ENCODE measurements at places on chromosomes 7 and 10.

- no peak for DNase-seq
Observed at GRCh38 chr7:80150611-80151273, 16.1 kb downstream of the GNAI1 start.

DNA sequence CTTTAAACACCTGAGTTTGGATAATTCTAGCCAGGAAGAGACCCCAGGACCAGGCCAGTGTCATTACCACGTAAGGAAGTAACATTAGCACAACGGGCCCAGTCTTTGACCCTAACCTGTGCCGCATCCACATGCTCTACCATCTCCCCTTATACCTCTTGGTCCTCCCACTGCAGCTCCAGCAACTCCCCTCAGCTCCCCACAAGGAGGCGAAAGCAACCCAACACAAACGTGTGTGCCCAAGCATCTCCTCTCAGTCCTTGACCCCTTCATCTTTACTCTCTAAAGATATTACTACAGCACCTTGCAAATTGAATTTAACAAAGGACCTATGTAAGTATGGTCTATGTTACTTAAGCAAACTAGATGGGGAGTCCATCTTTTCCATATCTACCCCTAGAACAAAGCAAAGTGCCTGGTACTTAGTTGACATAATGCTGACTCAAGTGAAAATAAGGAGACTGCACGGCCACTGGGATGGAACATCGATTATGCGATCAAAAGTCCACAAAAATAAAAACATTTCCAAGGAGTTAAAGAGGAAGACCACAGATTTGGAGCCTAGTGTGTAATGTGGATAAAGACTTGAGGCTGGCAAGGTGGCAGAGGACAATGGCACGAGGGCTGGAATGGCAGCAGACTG lies 147.7 kb downstream of the JAZF1 start:
- DNase-seq: no peak

DNA sequence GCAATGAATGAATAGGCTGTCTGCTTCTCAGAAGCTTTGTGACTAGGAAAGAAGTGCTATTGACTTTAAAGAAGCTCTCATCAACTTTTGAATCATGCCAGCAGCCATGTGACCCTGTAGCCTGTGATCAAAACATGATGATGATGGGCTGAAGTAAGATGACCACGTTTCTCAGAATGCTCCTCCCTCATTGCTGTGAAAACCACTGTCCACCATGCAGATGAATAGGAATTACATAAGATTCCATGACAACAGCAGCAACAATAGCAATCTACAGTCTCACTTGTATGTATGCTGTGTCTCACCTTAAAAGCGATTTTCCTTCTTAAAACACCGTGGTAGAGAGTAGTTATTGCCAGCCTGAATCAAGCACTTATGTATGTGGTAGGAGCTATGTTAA lies 228.4 kb downstream of the TRIL start:
- no peak for DNase-seq

- no peak for DNase-seq
Observed at GRCh38 chr10:5662708-5663579, 3.5 kb downstream of the ASB13 start.

GRCh38 chr7:144908943-144909556 lies 73.2 kb upstream of the TPK1 start:
- no peak for DNase-seq

DNA sequence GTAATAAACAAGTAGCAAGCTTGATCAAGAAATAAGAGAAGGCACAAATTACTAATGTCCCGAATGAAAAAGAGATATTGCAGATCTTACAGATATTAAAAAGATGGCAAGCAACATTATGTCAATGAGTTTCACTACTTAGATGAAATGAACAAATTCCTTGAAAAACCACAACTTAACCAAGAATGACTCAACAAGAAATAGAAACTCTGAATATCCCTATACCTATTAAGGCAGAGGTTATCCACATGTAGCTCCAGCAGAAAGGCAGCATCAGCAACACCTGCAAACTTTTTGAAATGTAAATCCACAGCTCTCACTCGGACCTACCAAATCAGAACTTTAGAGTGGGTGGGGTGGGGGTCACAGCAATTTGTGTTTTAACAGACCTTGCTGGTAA lies 33.6 kb downstream of the PDE1C start:
- DNase-seq: no peak

GRCh38 chr10:129498680-129499079 lies 31.6 kb downstream of the MGMT start:
- no peak for DNase-seq

DNA sequence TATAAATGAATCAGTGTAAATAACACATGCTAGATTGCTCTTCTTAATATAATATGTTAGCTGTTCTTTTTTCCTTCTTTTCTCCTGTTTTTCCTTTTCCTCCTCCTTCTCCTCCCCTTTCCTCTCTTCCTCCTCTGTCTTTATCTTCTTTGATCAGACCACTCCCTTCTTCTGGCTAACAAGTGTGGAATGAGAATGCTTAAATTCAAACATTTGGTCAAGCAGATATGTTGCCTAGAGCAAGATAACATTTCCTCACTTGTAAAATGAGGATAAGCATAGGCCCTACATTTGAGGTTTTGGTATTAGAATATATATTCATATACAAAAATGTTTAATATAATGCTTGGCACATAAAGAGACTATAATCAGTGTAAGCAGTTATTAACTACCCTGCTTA lies 299.1 kb downstream of the PCDH15 start:
- DNase-seq: no peak

- no peak for DNase-seq
Observed at GRCh38 chr7:51276967-51277366, 39.6 kb downstream of the COBL start.

- DNase-seq: no peak
Observed at GRCh38 chr7:73715648-73716317, 3.7 kb downstream of the STX1A start.

DNA sequence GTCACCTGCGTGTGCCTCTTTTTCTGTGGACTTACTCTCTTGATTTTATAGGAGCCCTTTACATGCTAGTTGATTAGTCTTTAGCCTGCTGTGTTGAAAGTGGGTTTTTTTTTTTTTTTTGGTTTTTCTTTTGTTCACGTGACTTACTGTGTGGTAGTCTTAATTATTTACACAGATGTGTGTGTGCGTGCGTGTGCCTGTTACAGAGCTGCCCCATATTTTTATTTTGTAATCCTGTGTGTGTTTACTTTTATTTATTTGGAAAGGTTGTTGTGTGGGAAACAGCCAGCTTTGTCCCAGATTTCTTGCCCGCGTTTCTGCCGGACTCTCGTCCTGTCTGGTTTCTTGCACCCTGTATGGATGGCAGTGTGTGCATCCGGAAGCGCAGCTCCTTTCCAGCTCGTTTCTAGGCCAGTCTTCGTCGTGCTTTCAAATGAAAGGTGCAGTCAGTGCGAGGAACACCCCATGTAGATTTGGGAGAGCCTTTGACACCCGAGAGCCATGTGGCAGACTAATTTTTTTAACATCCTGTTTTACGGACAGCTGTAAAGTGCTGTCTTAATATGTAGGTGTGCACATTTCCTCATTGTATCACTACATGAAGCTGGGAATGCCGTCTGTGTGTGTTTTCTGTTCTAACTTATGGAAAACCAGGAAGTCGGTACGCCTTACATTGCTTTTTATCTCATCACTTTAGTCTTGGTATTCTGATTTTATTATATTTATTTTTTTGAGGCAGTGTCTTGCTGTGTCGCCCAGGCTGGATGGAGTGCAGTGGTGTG lies 55.6 kb downstream of the DNAJB6 start:
- no peak for DNase-seq

- no peak for DNase-seq
Observed at GRCh38 chr10:33347211-33347610, 12.7 kb upstream of the NRP1 start.

- DNase-seq: no peak
Observed at GRCh38 chr10:60485025-60485424, 95.3 kb upstream of the ANK3 start.

DNA sequence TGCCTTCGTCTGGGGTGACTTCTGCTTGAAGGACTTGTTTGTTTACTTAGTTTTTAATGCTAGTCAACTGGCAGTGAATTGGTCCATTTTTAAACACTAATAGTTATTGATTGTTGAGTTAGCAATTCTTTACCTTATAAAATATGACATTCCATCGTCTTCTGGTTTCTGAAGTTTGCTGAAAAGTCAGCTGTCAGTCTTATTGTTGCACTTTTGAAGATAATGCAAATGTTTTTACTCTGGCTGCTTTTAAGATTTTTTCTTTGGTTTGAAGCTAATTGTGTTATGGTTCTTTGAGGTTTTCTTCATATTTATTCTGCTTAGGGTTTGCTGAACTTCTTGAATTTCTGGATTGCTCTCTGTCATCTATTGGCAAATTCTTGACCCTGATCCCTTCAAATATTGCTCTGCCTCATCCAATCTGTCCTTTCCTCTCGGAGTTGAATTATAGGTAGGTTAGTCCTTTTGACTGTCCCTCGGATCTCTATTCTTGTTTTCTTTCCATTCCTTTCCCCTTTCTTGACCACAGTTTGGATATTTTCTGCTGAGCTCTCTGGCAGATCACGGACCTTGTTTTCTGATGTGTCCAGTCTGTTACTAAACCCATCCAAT lies 24.2 kb downstream of the MGMT start:
- no peak for DNase-seq

DNA sequence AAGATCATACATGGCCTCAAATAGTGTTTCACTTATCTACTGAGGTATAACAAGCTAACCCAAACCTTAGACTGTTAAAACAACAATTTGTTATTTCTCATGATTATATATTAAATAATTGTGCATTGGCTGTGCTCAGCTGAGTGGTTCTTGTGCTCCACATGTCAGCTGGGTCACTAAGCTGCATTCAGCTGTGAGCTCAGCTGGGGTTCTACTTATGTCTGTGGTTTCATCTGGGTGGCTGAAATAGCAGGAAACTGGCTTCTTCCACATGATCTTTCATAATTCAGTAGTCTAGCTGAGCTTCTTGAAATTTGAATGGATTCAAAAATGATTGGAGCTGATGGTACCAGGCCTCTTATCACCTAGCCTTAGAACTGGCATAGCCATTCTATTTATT lies 181.8 kb upstream of the CSTF2T start:
- DNase-seq: no peak

DNA sequence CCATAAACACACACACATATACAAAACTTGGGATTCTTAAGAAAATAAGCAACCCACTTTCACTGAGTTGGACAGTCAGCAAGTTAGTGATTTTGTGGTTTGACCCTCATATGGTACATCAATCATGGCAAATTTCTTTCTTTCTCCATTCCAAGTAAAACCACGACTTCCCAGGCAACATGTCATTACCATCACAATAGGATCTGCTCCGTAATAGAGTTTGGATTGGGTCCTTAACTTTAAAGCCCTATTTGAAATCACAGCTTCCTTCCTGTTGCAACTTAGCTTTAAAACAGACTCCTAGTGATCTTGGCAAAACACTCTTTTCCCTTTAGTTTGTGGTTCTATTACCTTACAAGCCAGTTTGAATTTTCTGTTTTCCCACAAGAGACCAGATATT lies 483.6 kb downstream of the INHBA start:
- DNase-seq: no peak

DNA sequence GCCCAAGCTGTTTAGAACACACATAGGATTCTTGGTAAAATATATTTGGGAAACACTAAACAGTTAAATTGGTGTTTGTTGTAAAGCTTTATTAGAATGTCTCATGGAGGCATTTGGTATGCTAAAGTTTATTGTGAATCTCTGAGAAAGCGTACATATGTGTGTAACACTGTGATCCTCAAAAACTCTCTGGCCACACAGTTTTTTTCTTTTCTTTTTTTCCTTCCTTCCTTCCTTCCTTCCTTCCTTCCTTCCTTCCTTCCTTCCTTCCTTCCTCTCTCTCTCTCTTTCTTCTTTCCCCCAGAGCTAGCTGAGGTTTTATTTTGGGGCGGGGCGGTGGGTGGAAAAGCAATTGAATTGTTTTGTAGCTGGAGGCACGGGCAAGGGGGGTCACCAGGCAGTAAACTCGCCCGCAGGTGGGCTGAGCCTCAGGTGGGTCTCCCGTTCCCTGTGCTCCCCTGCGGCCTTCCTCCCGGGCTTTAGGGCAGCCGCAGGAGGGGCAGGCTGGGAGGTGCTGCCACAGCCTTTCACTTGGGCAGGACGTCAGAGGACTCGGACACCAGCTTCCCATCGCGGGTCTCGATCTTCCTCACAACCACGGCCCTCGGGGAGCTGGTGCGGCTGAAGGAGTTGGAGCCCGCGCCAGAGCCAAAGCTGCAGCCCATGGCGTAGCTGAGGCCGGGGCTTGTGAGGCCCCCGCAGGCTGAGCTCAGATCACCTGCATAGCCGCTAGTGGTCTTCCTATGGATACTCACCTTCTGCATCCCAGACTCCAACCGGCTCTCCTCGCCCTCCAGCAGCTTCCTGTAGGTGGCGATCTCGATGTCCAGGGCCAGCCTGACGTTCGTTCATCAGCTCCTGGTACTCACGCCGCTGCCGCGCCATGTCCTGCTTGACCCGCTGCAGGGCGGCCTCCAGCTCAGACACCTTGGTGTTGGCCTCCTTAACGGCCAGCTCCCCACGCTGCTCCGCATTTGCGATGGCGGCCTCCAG lies 459.0 kb downstream of the GATA3 start:
- no peak for DNase-seq

- DNase-seq: no peak
Observed at GRCh38 chr7:11753433-11753832, 78.6 kb downstream of the THSD7A start.

GRCh38 chr7:29459589-29459988 lies 104.0 kb upstream of the PRR15 start:
- DNase-seq: no peak

DNA sequence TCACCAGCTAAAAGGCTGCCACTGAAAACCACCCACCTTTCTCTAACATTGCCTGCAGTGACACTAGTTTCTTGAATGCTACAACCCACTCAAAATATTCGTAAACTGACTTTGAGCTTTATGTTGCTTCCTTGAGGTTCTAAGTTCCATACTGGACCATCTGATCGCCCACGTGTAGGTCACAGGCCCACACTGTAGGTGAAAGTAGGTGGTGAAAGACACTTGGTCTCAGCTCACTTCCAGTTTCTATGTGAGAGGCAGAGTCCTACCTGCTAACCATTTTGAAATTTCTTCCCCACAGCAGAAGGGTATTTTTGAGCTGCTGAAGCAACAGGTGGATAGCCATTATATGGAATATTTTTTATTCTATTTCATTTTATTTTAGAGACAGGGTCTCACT lies 97.3 kb downstream of the MYO3A start:
- DNase-seq: no peak

- DNase-seq: no peak
Observed at GRCh38 chr7:38066391-38066790, 111.7 kb upstream of the STARD3NL start.

- no peak for DNase-seq
Observed at GRCh38 chr10:78979938-78980337, 88.8 kb upstream of the ZMIZ1 start.

- no peak for DNase-seq
Observed at GRCh38 chr10:16742165-16742960, 74.9 kb downstream of the RSU1 start.

GRCh38 chr7:136874393-136875032 lies 6.1 kb downstream of the CHRM2 start:
- no peak for DNase-seq

- no peak for DNase-seq
Observed at GRCh38 chr10:119348516-119349240, 141.3 kb downstream of the GRK5 start.

DNA sequence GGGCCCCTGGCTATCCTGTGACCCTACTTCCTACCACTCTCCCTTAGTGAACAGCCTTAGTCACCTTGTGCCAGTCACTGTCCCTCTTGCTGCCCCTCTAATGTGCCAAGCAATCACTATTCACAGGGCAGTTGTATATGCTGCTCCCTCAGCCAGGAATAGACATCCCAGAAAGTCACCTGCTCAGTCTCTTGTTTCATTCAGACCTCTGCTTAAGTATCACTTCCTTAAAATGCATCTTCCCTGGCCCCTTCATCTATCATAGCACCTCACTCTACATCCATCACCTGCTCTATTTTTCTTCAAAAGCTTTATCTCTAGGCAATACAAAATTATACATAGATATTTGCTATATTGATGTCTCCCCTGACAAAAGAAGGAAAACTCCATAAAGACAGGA lies 328.4 kb upstream of the NFE2L3 start:
- no peak for DNase-seq

Data from CD4-positive, alpha-beta T cell treated with Interleukin-21 for 1 hour (primary cell).